ENCODE measurements at places on chromosomes 2 and 18.

- DNase-seq = no peak
These were observed 151.9 kb upstream of the CWC22 start for GRCh38 chr2:180158961-180159360.

GRCh38 chr2:37928377-37928776, 3.3 kb downstream of the RMDN2 start:
- no peak for DNase-seq

- no peak for DNase-seq
These were observed 7.1 kb downstream of the COX7A2L start for GRCh38 chr2:42353792-42354429.

DNA sequence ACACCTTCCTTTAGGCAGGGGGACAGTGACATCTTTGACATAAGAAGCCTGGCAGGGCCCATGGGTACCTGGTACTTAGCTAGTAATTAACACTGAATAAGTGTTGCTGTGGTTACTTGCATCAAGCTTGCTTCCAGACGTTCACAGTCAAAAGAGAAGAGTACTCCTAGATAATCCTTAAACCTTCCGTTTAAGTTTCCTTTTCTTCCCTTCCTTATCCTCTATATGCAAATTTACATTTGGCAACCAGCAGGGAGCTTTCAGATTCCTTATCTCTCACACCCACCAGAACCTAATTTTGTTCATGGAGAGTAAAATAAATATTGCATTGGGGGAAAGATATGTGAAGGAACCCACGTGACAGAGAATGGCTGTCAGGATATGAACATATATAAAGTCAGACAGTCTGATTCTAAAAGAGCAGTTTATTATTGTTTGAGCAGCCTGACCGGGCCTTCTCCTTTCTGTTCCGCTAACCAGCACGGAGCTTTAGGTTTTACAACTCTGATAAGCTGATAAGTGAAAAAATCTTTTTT, 7.8 kb upstream of the RAB31 start:
- DNase-seq = peak; percentile 37

GRCh38 chr2:240351826-240352426, 83.5 kb upstream of the GPC1 start:
- no peak for DNase-seq

- no peak for DNase-seq
These were observed 520 bp upstream of the CYP20A1 start for GRCh38 chr2:203238292-203238703.

DNA sequence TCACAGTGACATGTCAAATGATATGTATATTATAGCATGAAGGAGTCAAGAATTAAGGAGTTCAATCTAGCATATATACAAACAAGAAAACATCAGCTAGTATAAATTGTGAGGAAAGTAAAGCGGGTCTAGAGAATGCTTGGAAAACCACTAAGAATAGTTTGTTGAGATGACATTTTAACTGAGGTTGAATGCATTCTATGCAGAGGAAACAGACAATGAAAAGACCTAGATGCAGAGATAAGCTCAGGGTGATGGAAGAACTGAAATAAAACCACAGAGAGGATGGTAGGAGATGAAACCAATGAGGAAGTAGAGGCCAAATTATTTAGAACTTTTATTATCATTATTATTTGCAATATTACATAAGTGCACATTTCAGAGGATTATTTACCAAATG, 803.6 kb upstream of the FANCL start:
- DNase-seq = no peak

GRCh38 chr2:121282800-121283385, 2.1 kb downstream of the TFCP2L1 start:
- no peak for DNase-seq

DNA sequence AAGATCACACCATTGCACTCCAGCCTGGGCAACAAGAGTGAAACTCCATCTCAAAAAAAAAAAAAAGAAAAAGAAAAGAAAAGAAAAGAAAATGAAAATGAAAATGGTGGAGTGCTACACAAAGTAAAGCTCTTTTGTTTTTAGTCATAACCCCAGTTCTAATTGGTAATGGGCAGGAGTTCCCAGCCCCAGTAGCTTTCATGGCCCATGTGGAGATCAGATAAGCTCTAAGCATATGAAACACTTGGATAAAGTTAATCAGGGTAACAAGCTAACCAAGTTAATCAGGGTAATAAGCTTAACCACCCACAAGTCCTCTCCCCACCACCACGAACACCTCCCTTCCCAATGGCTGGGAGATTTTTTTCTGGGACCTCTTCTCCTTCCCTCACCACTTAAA, 240.8 kb downstream of the BCL11A start:
- DNase-seq = no peak

DNA sequence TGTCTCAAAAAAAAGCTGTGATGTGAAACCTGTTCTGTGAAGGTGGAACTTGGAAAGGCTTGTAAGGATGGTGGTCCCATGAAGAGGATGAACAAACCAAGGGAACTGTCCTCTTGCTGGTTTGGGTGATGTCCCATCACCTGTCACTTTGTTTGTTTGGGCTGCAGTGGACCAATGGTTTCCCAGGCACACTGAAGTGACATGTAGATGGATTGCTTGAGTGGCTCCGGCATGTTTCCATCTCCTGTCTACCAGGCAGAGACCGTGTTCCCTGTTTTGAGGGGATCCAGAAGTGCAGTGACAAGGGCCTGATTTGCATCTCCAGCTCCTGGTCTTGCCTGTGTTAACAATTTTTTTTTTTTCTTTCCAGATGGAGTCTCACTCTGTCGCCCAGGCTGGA, 8.9 kb downstream of the NEDD4L start:
- no peak for DNase-seq

GRCh38 chr18:74841248-74841647, 243.6 kb downstream of the ZNF407 start:
- no peak for DNase-seq

DNA sequence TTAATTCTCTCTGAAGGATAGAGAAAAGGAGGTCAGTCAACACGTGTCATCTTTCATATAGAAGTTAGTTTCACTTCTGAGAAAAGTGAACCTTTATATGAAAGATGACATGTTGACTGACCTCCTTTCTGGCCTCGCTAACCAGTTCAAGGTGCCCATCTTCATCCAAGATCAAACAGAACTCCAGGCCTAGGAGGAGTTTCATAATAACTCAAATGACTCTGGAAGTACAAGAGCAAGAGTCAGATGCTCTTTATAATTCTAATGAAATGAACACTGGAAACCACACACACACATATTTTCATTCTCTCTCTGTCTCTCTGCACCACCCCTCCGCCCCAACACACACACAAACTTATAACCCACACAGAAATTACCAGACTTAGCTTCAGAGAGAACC, 16.3 kb downstream of the ANKRD44 start:
- DNase-seq = no peak

DNA sequence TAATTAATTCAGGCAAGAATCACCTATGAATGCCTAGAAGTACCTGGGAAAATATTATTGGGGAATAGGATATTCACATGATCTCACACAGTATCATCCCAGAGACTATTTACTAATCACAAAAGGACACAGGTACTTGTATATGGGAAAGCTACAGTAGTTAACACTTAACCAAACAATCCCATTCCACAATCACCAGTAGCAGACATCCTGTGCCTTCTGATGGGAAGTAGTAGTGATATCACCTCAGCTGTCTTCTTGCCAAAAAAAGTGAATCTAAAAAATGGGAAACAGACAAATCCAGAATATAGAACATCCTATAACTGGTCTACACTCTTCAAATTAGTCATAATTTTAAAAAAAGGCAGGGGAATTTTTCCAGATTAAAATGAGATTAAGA, 75.6 kb upstream of the CCDC150 start:
- no peak for DNase-seq

- DNase-seq = no peak
These were observed 235.6 kb downstream of the BCL11A start for GRCh38 chr2:60317844-60318243.

- DNase-seq = peak; percentile 12
These were observed 1490.7 kb downstream of the SUCLG1 start for GRCh38 chr2:82968358-82968757.

GRCh38 chr2:216315802-216316603, 56.3 kb downstream of the MARCHF4 start:
- peak; percentile 82 for DNase-seq

DNA sequence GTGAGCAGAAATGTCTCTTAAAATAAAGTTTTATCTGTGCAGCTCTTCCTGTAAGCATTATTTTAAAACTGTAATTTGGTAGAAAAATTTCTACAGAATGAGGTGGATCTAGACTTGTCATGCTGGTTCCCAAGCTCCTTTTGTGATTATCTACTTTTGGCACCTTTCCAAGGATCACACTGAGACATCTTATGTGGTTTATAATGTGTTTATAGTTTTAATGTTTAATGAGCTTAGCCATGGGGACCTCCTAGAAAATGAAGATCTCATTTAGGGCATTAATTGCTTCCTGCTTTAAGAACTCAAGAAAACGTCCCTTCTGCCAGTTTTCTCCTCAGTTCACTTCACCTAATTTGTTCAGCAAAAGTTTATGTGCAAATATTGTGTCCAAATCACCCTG, 468.4 kb downstream of the SUCLG1 start:
- DNase-seq = no peak

DNA sequence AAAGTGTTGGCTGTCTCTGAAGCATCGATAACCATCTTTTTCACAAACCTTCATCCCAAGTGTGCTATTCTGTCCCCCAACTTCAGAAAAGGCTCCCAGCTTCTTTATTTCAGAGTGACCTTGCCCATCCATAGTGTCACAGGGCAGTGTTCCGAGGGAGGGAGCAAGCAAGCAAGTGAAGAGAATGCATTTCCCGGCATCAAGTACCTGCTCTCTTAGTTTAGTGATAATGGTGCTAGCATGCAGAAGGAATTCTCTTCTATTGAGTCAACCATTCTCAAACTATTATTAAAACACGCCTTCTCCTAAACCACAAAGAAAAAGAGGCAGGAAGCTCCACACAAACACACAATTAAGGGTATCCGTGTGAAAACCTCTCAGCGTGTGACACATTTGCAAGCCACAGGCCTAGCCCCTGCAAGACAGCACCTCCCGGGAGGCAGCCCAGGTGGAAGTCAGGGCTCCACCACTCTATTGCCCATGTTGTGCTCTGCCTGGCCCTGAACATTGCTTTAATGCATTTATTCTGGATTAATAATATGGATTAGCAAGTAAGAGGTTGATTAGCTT, 504.9 kb downstream of the GALR1 start:
- DNase-seq = no peak

DNA sequence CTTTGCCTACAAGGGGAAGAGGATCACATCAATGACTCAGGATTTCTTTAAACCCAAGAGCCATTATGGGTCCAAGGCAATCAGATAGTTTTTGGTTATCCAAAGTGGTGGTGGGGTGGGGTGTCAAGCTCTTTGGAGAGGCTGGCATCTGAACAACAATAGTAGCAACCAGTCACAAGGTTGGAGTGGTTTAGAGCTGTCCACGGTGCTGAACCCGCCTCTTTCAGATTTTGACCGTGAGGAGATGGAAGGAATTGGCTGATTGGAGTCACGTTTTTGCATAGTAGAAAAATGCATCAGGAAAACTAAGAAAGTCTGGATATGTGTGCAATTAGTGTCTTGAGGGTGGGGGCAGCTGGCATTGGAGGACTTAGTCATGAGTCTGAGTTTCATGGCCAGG, 159.9 kb downstream of the LOXHD1 start:
- peak; percentile 2 for DNase-seq

DNA sequence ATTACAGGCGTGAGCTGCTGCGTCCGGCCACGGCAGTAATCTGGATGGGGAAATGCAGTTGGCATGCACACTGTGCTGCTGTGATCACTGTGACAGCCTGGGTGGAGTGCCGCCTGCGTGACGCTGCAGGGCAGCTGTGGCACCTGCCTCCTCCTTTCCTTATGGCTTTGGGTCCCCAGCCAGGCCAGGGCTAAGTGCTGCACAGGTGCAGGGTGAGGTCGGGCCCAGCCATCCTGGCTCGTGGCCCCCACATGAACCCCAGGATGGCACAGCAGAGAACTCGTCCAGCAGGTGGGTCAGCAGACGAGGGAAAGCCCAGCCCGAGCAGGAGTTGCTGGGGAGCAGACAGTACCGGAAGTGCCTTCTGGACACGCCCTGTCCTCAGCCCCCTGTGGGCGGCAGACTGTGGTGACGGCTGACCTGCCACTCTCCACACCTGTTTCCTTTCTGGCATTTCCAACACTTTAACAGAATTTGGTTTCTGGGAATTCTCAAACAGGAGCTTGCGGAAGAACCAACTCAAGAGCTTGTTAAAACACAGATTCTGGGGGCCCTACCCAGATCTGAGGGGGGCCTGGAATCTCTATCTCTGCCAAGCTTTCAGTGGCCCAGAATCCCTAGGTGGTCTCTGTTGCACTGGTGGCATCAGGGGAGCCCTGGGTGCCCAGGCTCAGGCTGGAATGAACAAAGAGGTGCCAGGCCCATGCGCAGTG, 16.9 kb downstream of the HS1BP3 start:
- DNase-seq = no peak

DNA sequence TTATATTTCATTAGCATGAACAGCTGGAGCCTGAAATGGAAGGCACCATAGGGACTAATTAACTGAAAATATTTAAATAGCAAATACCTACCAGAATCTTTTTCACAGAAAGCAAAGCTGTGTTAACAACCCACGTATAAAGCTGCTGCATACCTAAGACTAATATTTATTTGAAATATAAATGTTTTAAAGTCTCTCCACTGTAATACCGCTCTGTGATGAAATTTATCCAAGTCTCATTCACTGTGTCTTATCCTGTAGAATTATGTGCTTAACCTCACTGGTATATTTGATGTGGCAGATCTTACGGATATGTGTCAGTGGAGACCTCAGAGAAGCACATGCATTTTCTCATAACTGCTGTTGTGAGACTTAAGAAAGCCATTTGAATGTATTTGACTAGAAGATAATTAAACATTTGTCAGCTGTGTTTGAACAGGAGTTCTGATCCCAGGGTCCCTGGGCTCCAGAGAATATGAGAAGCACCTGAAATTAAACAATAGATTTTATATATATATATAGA, 373.3 kb downstream of the ZNF804A start:
- DNase-seq = no peak

- no peak for DNase-seq
These were observed 312.2 kb upstream of the MGAT5 start for GRCh38 chr2:133941666-133942065.

DNA sequence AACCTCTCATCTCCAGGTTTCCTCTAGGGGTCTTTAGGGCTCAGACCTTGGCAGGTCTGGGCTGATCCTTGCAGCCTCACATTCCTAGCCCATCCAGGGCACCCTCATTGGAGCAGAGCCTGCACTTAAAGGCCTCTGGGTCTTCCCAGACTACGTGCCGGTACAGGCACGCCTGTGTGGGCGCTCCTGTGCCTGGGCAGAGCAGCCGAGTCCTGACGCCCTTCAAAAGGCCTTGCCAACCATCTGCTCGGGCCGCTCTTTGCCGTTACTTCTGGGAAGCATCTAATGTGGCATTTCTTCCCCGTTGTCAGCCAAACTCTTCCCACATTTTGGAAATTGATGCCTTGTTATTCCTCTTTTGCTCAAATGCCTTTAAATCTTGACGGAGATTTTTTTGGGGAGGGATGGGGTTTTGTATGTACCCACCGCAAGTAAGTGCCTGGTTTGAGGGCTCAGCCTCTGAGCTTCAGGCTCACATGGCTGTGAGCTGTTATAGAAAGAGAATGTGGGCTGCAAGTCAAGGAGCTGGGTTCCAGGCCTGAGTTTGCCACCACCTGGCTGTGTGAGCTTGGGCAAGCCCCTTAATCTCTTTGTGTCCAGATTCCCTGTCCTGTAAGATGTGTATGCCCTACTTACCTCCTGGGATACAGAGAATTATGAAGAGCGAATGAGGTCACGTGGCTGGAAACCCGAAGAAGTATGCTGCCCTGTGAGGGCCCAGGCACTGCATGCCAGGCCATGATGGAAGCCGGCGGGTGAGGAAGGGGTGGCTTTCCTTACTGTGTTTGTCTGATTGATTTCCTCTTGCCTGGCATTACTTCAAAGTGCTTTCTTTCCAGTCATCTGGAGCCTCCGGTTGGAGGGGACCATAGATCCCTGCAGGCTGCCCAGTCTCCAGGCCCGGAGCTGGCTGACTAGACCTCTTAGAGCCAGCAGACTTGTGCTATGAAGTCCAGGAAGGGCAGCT, 20.6 kb downstream of the EHD3 start:
- no peak for DNase-seq
